ENCODE measurements at places on chromosomes 4 and X.

DNA sequence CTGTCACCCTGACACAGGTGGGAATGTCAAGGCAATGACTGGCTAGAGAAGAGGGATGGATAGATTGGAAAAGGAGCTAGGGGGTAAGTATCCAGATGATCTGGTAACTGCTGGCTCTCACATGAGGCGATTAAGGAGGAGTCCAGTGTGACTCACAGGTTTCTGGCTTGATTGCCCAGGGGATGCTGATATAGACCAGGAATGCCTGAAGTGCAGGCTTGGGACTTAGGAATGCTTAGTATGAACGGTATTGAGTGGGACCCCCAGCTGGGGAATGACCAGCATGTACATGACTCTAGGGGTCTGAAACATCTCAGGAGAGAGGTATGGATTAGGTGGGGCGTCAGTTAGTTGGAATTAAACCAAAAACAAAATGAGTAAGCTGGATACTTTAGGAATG lies 65.8 kb upstream of the PRPS1 start:
- no peak for DNase-seq

DNA sequence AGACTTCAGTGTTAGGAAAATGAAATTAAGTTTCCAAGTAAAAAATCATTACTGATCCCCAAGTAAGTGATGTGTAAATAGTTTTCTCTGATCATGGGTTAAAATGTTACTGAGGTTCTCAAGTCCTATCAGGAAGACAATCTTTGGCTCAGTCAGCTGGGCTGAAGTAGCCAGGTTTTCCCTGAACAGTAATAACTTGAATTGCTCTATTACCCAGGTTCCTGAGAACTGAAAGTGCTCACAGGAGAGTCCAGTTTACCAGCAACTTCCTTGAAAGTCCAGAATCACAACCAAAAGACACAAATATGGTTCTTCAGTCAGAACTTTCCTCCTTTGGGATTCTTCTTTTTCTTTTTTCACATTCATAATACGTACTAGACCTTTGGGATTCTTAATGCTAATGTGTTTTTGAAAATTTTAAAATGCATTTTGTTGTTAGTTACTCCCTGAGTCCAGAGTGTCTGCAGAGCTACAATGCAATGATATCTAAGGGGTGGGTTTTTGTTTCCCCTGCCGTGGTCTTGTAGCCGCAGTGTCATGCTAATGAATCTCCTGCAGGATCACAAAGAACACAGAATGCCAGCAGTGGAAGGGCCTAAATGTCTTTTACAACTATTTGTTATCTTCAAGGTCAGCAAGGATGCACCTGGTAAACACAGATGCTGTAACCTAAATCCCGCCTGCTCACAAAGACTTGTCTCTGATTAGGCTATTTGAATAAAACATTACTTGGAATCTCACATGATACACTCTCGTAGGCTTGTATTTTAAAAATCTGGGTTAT lies 439.8 kb upstream of the NR3C2 start:
- no peak for DNase-seq

- no peak for DNase-seq
Measured at GRCh38 chrX:19789782-19790181, 97.6 kb downstream of the SH3KBP1 start.

DNA sequence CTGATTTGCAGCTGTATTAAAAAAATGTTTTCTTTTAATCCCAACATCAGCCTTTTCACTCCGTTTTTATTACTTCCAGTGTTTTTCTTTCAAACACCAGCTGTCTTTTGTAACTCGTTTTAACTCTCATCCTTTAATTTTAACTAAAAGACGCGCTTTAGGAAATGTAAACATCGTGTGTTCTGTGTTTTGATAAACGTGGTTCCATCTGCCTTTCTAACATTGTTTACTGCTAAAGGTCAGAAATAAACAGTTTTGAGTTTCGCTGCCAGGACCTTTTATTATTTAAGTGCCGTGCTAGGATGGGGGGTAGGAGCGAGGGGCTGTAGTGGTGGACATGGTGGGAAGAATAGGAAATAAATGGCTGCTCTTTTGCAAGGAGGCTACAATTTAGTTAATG lies 1.5 kb downstream of the N4BP2 start:
- no peak for DNase-seq

GRCh38 chrX:66200855-66201795 lies 37.1 kb downstream of the HEPH start:
- DNase-seq: no peak

DNA sequence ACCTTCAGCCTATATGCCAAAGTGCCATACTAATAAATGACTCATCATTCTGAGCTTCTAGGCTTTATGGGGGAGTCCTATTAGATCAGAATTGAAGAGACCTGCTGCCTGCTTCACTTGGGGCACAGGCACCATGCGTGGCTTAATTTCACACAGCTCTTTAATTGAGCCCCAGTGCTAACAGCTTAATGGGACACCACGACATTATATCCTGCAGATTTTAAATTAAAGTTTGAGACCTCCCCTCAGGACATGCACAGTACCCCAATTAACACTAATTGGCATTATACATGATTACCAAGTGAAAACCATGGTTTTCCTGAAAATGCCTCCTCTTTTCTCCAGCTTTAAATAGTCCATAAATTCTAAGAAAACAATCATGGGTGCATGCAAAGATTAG lies 6.8 kb downstream of the C1QTNF7 start:
- DNase-seq: no peak

GRCh38 chr4:82989575-82990429 lies 20.8 kb downstream of the LIN54 start:
- DNase-seq: no peak

- DNase-seq: no peak
Measured at GRCh38 chrX:32867781-32868523, 343.4 kb downstream of the DMD start.

- no peak for DNase-seq
Measured at GRCh38 chrX:17679820-17680219, 57.5 kb upstream of the SCML1 start.

DNA sequence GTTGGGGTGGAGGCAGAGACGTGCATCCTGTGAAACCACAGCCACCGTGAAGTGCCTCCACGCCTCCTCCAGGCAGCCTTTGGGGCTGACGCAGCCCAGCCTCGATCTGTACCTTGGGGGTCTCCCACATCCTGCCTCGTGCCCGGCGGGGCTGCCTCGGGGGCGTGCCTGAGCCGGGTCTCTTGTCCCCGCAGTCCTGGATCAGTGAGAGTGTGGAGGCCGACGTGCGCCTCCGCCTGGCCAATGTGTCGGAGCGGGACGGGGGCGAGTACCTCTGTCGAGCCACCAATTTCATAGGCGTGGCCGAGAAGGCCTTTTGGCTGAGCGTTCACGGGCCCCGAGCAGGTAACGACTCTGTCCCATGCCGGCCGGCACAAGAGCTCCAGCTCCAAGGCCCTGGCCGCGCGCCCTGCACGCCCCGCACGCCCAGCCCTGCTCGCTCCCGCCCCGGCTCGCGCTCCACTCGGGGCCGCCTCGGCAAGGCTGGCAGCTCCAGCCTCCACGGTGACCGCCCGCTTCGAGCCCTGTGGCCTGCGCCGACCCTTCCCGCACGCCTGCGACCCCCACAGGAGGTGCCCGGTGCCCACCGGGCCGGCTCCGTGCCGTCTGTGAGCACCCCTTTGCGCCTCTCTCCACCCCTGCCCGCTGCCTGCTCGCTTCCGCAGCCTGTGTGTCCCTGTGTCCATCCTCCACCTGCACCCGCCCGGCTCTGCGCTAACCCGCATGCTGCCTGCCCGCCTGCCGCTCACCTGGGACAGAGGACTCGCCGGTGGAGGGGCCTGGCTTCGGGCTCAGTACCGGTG lies 9.8 kb downstream of the FGFR3 start:
- no peak for DNase-seq

GRCh38 chr4:102734591-102735385 lies 26.0 kb downstream of the MANBA start:
- no peak for DNase-seq

- no peak for DNase-seq
Measured at GRCh38 chr4:79621061-79621460, 213.0 kb upstream of the GK2 start.

- no peak for DNase-seq
Measured at GRCh38 chr4:24519649-24520048, 64.7 kb downstream of the DHX15 start.

DNA sequence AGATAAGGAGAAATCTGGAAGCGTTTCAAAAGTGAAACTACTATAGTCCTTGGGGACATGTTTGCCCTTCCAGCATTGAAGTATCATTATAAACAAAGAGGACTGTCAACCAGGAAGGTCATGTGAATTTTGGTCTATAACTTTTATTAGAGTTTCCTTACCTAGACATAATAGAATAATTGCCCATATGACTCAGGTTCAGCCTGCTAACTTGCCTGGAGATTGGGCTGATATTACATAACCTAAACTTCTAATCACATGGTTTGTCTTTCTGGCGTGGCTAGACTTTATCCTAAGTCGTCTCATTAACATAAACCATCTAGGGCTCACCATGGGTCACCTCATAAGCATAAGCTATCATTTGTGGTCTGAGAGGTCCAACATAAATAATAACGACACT lies 775.9 kb downstream of the CENPC start:
- no peak for DNase-seq

DNA sequence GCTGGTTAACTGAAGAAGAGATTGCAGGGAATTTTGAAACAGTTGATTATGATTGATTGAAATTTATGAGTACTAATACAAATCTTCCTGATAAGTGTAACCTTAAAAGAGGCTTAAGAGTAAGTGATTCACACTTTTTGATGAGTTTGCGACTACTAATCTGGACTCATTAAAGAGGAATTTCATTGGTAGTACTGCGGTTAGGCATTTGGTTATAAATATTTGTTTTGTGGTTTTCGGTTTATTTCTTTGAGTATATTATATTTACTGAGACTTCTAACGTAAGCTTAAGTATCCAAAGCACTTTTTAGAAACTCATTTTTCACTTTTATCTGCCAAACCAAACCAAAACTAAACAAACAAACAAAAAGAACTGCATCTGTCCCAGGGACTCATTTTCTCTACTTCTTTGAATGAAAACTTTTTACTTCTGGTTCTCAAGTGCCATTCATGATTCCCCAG lies 20.7 kb downstream of the SLIT2 start:
- no peak for DNase-seq

DNA sequence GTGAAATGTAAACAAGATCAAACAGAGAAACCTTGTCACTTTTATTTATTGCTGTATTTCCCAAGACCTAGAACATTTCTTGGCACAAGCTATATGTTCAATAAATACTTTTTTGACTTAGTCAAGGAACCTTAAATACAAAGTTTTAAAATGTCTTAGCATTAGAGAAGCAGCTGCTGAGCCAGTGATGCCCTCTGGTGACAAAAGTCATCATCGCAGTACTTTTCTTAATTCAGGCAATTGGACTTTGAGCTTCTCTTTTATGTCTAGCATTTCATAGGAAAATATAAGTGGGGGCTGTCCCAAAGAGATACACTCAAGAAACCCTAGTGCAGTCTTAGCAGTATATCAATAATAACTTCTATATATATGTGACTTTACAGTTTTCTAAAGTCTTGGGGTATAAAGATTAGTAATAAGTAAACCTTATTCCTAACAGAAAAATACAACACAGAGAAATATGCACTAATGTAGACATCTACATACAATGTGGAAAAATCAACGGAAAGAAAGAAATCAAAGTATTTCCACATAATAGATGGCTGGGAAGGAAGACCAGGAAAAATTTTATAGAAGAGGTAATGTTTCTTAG lies 118.4 kb downstream of the DTHD1 start:
- peak; percentile 65 for DNase-seq

- DNase-seq: no peak
Measured at GRCh38 chr4:122643257-122643656, 22.4 kb upstream of the IL21 start.

DNA sequence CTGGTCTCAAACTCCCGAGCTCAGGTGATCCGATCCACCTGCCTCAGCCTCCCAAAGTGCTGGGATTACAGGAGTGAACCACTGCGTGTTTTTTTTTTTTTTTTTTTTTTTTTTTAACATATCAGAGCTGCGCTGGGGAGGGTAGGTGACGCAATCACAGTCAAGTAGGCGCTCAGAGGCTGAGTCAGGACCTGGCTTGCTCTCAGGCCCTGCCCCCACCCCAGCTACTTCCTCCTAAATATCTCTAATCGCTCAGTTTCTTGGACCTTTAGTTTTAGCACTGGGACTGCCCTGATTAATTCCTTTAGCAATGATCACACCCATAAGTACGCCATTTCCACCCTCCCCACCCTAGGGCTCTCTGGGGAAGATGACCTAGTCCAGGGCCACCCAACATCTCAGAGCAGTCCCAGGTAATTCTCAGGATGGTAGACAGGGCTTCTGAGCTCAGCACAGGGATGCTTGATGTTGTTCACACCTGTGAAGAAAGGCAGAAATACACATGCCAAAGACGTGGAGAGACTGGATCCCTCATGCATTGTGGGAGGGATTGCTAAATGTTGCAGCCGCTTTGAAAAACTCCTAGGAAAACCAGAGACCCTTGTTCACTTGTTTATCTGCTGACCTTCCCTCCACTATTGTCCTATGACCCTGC lies 50.2 kb downstream of the DDX3X start:
- peak; percentile 82 for DNase-seq

DNA sequence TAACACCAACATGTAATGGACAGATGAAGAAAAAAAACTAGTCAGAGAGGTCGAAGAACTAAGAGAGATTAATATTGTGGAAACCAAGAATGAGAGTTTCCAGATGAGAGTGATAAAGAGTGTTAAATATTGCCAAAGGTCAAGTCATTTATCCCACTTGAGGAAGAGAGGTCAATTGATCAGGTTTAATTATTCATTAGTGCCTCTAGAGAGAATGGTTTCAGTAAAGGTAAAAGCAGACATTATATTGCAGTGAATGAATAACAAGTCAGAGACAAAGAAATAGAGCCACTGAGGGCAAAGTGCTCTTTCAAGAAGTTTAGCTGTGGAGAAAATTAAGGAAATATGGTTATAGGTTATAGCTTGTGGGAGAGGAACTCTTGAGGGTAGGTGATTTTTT lies 263.1 kb downstream of the GUCY2F start:
- DNase-seq: no peak

- peak; percentile 16 for DNase-seq
Measured at GRCh38 chr4:184028561-184029374, 123.7 kb downstream of the STOX2 start.

- DNase-seq: no peak
Measured at GRCh38 chr4:78162821-78163220, 105.7 kb downstream of the FRAS1 start.

- no peak for DNase-seq
Measured at GRCh38 chrX:154531626-154532025, 15.0 kb downstream of the G6PD start.

DNA sequence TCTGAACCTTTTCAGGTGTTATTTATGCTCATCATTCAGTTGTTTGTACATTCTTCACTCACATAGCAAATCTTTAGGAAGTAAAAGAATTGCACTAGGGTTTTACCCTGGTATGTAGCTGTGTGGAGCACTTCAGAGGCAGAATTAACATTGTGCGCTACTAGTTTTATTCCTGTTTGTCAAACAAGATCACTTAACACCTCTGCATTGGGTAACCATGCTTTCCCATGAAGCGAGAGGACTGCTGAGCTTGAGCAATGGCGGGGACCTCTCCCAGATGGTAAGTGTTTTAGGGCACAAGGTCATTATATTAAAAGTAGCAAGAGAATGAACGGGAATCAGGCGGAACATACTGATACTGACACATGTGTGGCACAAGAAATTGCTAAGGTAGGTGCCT lies 59.2 kb downstream of the SHROOM3 start:
- no peak for DNase-seq
